ENCODE measurements at places on chromosomes 2 and 18.

GRCh38 chr2:27191070-27191829 is 20.6 kb upstream of the ATRAID start:
- no peak for DNase-seq

GRCh38 chr2:9024575-9024974 is 21.1 kb upstream of the MBOAT2 start:
- no peak for DNase-seq

- no peak for DNase-seq
Observed at GRCh38 chr2:177712462-177712861, 319.9 kb downstream of the AGPS start.

GRCh38 chr2:133218204-133218603 is 350.1 kb downstream of the NCKAP5 start:
- DNase-seq, result no peak

- DNase-seq, result no peak
Observed at GRCh38 chr2:74293191-74293991, 49.8 kb downstream of the SLC4A5 start.

DNA sequence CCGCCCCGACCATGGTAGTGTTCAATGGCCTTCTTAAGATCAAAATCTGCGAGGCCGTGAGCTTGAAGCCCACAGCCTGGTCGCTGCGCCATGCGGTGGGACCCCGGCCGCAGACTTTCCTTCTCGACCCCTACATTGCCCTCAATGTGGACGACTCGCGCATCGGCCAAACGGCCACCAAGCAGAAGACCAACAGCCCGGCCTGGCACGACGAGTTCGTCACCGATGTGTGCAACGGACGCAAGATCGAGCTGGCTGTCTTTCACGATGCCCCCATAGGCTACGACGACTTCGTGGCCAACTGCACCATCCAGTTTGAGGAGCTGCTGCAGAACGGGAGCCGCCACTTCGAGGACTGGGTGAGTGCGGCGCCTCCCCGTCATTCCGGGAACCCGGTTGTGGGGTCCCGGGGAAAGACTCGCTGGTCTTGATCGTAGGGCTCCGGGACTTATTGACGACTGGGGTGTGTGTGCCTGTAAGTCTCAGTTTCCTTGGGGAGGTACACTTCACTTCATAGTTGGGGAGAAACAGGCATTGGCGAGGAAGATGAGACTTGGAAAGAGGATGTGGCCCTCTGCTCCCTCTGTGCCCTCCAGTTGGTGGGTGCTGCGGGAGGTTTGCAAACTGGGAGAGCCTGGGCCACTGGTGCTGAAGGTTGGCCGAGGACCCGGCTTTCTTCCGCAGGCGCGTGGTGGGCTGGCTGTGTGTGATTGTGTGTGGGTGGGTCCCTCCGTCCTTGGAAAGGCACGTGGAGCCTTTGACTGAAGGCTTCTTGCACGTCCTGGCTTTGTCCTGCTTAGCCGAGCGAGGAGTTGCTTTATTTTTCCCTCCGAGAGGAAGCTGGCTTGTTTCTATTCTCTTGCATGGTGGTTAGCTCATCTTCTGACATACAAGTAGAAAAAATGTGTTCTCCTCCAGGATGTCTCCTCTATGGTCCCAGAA is 886 bp downstream of the PRKCE start:
- DNase-seq, result no peak

- DNase-seq, result no peak
Observed at GRCh38 chr18:43382641-43383403, 105.5 kb upstream of the SYT4 start.

GRCh38 chr2:104914509-104914908 is 60.6 kb downstream of the POU3F3 start:
- DNase-seq, result no peak

DNA sequence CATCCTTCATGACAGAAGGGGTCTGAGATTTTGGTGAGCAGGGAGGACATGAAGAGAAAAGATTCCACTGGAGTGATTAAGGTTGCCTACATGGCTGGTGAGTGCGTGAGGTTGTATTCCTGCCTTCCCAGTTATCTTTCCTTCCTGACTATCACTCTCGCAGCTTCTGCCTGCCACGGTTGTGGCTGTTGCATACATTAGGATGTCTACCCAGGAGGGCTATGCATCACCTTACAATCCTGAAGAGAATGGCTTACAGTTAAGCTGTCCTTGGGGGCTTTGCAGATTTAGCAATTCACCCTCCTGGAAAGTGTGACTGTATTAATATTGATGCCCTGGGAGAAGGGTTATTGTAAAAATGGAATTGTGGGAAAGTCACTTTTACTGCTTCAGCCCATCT is 571.0 kb downstream of the TSN start:
- no peak for DNase-seq

DNA sequence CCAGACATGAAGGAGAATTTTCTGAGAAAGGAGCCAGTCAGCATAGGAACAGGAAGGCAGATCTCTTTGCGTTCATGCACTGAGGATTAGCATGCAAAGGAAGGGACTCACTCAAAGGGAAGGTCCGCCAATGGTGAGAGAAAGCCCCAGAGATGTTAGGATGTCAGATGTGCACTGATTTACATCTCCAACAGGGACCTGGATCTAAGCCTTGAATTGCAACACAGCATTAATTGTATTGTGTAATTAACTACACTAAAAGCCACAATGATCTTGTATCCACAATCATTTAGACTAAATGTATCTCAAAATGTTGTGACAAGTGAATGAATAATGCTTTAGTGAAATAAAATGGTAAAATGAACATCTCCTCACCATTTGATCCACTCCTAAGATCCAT is 4.2 kb downstream of the SERPINB5 start:
- no peak for DNase-seq

- DNase-seq, result no peak
Observed at GRCh38 chr18:12283666-12284065, 24.4 kb upstream of the TUBB6 start.

- DNase-seq, result no peak
Observed at GRCh38 chr2:28169492-28169891, 223.2 kb upstream of the FOSL2 start.

DNA sequence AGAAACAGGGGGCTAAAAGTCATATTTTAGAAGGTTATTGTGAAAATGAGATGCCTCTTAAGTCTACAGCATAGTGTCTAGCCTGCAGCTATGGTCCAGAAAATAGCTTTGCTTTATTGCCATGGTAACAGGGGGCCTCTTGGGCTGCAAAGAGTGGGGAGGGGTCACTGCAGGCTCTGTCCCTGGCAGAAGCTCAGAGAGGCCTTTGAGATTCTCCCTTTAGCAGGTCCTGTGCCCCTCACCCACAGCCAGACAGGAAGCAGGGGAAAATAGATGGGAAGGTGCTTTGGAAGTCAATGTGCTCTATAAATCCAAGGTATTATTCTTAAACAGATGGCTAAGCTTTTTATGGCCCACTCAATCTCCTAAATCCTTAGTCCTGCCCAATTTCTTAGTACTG is 1021.3 kb upstream of the GYPC start:
- no peak for DNase-seq

- no peak for DNase-seq
Observed at GRCh38 chr2:192267484-192267883, 72.8 kb upstream of the TMEFF2 start.

GRCh38 chr2:109288544-109289368 is 159.8 kb downstream of the SH3RF3 start:
- DNase-seq, result no peak

DNA sequence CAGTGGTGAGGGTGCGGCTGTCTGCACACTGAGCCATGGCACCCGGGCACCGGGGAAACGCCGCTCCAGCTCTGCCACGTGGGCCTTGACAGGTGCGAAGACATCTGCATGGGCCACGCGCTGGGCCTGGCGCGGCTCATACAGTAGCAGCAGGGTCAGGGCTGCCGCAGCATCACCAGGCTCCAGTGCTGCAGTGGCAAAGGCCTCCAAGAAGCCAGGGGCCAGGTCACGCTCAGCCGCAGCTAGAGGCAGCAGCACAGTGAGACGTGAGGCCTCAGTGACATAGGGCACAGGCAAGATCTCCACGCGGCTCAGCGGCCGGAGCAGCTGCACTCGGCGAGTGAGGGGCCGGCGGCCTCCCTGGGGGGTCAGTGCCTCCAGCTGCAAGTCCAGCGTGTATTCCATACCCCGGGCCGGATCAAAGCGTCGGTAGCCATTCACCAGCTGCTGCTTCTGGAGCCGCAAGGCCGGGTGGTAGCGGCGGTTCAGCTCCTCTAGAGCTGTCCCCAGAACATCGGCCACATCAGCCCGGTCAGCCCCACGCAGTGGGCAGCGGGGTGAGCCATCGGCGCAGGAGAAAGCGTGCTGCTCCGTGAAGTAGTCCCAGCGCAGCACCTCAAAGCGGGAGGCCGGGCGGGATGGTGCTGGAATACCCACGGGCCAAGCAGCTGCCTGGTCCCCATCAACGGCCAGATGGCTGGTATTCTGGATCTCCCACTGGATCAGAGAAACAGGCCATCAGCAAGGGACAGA is 3.5 kb downstream of the CHPF start:
- DNase-seq, result no peak

- DNase-seq, result no peak
Observed at GRCh38 chr2:100834221-100834620, 14.3 kb downstream of the NPAS2 start.

DNA sequence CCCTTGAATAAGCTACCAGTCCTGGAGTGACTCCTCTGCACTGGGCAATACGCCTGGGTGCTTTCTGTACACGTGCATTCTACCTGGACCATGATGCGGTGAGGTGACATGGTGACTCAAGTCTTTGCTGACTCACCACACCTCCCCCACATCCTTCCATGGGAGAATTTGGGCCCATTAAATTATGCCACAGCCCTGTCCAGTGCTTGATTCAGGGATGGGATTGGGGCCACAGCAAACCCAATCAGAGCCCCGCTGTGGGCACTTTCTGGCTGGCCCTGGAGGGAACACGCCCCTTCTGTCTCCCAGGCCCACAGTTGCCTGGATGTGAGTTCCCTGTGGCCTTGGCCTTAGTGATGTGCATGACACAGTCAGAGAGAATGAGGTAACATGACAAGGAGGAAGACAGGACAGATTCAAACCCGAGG is 86.9 kb downstream of the LRRC30 start:
- no peak for DNase-seq

- DNase-seq, result no peak
Observed at GRCh38 chr18:27608742-27609141, 423.6 kb upstream of the CHST9 start.

DNA sequence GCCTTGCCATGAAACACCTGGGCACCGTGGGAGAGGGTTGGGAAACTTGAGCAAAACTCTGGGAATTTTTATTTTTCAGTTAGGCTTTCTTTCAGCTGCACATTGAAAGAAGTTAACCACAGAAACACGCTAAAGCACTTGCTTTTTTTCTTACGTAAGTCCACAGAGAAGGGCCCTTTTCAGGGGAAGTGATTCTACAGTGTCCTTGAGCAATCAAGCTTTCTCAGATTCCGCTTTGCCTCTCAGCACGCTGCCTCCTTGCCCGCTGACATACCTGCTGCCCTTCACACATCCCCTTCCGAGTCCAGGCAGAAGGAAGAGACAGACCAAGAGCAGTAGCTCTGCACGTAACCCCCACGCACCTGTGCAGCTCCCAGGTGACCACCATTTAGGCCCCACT is 135.5 kb upstream of the MYT1L start:
- no peak for DNase-seq

GRCh38 chr2:4549666-4550210 is 846.4 kb downstream of the DCDC2C start:
- DNase-seq, result no peak

DNA sequence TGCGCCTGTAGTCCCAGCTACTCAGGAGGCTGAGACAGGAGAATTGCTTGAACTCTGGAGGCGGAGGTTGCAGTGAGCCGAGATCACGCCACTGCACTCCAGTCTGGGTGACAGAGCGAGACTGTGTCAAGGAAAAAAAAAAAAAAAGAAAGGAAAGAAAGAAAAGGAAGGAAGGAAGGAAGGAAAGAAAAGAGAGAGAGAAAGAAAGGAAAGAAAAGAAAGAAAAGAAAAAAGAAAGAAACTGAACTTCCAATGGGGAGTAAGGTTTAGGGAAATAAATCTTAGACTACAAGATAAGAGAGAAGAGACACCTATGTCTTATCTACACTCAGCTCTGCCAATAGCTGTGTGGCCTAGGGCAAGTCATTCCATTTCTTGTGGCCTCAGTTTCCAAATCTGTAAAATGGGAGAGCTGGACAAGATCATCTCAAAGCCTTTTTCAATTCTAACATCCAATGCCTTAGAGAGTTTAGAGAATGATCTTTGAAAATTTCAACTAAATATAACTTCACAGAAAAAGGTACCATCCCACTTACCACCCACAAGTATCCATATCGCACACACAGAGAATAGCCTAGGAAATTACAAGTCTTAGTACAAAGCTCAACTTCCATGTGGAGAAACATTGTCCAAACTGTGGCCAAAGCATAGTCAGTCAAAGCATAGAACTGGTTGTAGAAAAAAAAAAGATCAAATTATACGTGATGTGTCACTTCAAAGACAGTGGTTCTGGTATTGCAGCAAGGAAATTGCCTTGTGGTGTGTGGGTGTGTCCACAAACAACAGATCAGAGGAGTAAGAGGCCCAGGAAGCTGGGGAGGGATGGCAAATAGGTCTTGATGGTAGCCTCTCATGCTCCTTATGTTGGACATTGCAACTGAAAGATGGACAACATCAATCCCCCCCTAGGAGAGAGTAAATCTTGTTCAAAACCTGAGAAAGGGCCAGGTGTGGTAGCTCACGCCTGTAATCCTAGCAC is 42.4 kb downstream of the SLC14A2 start:
- no peak for DNase-seq

DNA sequence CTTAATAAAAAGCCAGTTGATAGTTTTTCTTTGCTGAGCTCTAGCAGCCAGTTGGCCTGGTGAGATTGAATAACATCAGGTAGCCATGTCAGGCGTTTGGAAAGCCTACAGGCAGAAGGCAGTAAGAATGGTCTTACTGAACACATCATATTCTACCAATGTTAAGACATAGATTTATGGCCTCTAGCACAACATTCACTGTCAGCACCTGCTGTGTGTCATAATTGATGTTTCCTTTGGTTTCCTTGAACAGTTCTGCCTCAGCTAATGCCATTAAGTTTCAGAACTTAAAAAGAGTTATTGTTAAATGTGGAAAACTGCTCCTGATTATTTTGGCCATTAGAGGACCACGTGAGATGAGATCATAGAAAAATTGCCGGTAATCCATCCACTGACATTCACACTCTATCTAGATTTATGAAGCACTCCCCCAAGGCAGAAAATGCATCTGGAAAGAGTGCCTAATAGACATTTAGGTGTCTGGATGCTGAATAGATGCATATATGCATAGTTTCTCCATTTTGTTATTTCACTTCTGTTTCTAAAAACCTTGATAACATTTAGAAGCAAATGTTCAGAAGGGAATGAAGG is 434.7 kb downstream of the PTPRM start:
- DNase-seq, result no peak

DNA sequence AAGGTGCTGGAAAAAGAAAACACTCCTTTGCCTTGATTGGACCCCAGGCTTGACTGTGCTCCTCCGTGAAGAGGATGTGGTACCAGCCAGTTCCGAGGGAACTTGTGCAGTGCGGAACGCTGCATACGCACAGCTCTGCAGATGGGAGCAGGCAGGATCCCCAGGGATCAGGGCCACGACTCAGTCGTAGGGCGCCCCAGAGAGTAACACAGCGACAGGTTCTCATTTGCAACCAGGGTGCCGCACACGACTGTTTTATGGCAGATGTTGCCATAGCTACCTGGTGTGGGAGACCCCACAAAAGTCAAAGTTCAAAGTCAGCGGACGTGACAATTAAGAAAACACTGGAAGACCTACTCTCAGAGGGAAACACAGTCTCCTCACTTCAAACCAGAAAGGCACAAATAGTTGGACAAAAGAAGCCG is 779 bp downstream of the MALL start:
- no peak for DNase-seq

Measured in activated CD8-positive, alpha-beta memory T cell treated with anti-CD3 and anti-CD28 coated beads for 4 hours (primary cell).